Upper lobe of left lung (tissue), 6 donors: ENCODE measurements at places on chromosomes 13 and 19.

DNA sequence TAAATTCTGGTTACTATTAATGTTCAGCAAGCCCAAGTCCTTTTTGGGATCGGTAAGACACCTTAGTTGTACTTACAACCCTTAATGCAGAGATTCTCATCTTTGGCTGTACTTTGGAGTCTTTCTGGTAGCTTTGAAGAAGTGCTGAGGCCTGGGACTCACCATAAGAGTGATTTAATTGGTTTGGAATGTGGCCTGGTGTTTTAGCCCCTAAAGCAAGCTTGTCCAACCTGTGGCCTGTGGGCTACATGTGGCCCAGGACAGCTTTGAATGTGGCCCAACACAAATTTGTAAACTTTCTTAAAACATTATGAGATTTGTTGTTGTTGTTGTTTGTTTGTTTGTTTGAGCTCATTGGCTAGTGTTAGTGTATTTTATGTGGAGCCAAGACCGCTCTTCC is 215.3 kb downstream of the ZIC5 start:
- no peak for DNase-seq
- no peaks in the 10 kb centered on the region for H3K36me3 ChIP-seq
- H3K4me3 ChIP-seq = no peak overlapping the region
- no peaks in the 10 kb centered on the region for H3K27me3 ChIP-seq
- no peaks in the 10 kb centered on the region for H3K4me1 ChIP-seq
- no peak overlapping the region for H3K27ac ChIP-seq

DNA sequence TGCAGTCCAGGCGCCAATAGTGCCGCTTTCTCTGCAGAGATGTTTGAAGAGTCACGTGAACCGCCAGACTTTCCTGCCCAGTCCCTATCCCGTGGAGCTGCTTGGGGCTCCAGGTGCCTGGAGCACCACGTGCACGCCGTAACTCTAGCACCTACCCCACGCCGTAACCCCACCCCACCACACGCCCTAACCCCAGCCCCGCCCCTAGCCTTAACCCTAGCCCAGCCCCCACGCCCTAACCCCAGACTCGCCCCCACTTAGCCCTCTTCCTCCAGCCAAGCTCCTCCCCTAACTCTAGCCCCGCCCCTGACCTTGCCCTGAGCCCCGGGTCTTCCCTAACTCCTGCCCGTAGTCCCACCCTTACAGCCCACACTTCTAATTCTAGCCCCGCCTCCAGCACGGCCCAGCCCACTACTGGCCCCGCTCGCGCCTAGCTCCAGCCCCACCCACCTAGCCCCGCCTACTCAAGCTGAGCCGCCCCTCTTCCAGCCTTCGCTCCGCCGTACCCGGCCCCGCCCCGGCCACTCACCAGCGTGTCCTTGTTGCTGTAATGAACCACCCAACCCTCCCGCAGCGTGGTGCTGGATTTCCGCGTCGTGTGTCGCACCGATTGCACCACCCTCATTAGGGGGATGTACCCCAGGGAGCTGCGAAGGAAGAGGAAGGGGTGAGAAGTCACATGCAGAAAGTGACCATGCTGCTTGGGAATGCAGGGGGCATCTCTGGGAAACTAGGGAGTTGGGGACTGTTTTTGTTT is 19.5 kb downstream of the PRKD2 start:
- H3K4me3 ChIP-seq = peak overlapping the region; percentile 18
- H3K27me3 ChIP-seq = no peaks in the 10 kb centered on the region
- H3K4me1 ChIP-seq = peaks cover 6% of the 10 kb centered on the region
- H3K27ac ChIP-seq = peak overlapping the region; percentile 16
- H3K36me3 ChIP-seq = peaks cover 48% of the 10 kb centered on the region

GRCh38 chr19:12723641-12724426 is at the start of gene TNPO2:
TSS of gene TNPO2 (minus strand) at chr19:12723932. CDS start at chr19:12720977, 2,955 bp downstream.
- no peaks in the 10 kb centered on the region for H3K27me3 ChIP-seq
- peak within 1 kb of the TSS; percentile 92 for H3K27ac ChIP-seq
- H3K4me1 ChIP-seq = peaks cover 33% of the 10 kb centered on the region
- DNase-seq = no peak

DNA sequence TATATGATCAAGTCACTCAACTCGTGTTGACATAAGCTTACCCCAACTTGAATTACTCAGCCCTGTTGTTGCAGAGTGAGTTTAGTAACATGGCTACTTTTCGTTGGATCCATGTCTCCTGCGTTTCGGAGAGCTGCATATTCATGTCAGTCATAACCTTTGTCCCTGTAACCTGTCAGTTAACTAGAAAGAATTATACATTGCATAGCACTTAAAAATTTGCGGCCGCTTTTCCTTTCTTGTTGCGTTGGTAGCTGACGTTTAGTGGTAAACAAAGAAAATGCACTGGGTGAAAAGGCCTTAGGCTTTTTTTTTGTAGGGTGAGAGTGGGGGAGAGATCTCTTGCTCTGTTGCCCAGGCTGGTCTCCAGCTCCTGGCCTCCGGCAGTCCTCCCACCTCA is 14.2 kb downstream of the ZNF507 start:
- no peaks in the 10 kb centered on the region for H3K27me3 ChIP-seq
- H3K4me1 ChIP-seq = peaks cover 10% of the 10 kb centered on the region
- DNase-seq = no peak
- H3K4me3 ChIP-seq = no peak overlapping the region

DNA sequence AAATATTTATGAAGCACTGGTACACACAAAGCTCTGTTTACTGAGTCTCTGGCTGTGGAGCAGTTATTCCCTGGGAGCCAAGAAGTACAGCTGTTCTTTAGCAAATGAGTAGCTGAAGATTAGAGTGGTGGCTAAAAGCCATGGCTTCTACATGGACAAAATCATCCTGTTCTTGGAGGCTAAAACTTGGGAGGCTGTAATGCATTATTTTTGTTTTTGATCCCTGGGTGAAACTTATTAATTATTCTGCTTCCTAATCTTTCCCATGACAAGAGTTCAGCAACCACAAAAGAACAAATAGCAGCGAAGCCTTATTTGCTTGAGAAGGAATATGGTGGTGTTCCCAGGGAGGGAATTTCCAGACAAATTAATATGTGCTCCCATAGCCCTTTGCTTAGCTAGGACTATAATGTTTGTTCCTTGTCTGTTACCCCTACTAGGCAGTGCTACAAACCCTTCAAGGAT is 109.5 kb downstream of the DCT start:
- no peak for DNase-seq
- no peak overlapping the region for H3K27ac ChIP-seq
- H3K27me3 ChIP-seq = no peaks in the 10 kb centered on the region

GRCh38 chr19:4172861-4173473 is 9.4 kb downstream of the SIRT6 start:
- DNase-seq = no peak
- no peak overlapping the region for H3K27ac ChIP-seq
- no peaks in the 10 kb centered on the region for H3K27me3 ChIP-seq
- H3K4me3 ChIP-seq = no peak overlapping the region

- H3K27me3 ChIP-seq = no peaks in the 10 kb centered on the region
- H3K36me3 ChIP-seq = no peaks in the 10 kb centered on the region
- no peak overlapping the region for H3K27ac ChIP-seq
- H3K4me1 ChIP-seq = peaks cover 25% of the 10 kb centered on the region
- H3K4me3 ChIP-seq = no peak overlapping the region
Observed at GRCh38 chr19:2336528-2337328, 8.2 kb downstream of the SPPL2B start.

- H3K4me1 ChIP-seq = no peaks in the 10 kb centered on the region
- no peaks in the 10 kb centered on the region for H3K36me3 ChIP-seq
- no peaks in the 10 kb centered on the region for H3K27me3 ChIP-seq
Observed at GRCh38 chr13:43986421-43986981, 106.8 kb downstream of the LACC1 start.

GRCh38 chr19:33405254-33405552 is 31.7 kb downstream of the CEBPG start:
- DNase-seq = no peak
- peaks cover 5% of the 10 kb centered on the region for H3K36me3 ChIP-seq
- H3K4me3 ChIP-seq = no peak overlapping the region
- no peaks in the 10 kb centered on the region for H3K27me3 ChIP-seq
- H3K4me1 ChIP-seq = no peaks in the 10 kb centered on the region
- H3K27ac ChIP-seq = no peak overlapping the region

DNA sequence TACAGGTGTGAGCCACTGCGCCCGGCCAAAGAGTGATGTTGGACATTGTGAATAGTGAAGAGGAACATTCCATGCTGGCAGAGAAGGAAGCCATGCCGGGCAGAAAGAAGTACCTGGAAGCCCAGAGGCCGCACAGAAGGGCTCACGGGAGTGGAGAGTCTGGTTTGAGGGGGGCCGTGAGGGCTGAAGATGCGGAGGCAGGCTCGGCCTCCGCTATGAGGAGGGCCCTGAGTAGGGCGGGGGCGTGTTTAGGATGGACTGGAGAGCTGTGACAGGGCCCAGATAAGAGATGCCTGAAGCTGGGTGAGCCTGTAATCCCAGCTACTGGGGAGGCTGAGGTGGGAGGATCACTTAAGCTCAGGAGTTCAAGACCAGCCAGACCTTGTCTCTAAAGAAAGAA is 1.6 kb downstream of the JOSD2 start:
- DNase-seq = no peak
- H3K27ac ChIP-seq = no peak overlapping the region
- H3K27me3 ChIP-seq = no peaks in the 10 kb centered on the region
- peaks cover 8% of the 10 kb centered on the region for H3K4me1 ChIP-seq

DNA sequence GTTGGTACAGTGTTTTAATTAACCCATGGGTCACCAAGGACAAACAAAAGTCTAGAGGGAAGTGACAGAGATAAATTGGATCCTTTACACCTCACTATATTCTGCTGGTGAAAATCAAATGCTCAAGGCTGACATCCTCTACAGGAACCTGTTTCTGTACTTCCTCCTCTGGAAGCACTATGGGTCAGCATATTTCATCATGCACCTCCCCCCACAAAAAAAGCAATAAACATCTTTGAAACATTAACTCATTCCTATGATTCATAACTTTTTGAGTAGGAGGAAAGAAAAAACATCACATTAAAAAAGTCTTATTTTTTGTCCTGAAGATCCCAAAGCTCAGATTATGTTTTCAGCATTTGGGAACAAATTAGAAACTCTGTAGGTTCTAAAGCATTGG is 588.3 kb upstream of the SGCG start:
- H3K36me3 ChIP-seq = no peaks in the 10 kb centered on the region
- H3K27me3 ChIP-seq = no peaks in the 10 kb centered on the region
- no peak overlapping the region for H3K4me3 ChIP-seq
- no peaks in the 10 kb centered on the region for H3K4me1 ChIP-seq
- DNase-seq = no peak

GRCh38 chr19:35788205-35788960 is 13.0 kb downstream of the ARHGAP33 start:
- no peaks in the 10 kb centered on the region for H3K4me1 ChIP-seq
- no peak overlapping the region for H3K27ac ChIP-seq
- H3K36me3 ChIP-seq = no peaks in the 10 kb centered on the region
- DNase-seq = no peak
- no peak overlapping the region for H3K4me3 ChIP-seq

DNA sequence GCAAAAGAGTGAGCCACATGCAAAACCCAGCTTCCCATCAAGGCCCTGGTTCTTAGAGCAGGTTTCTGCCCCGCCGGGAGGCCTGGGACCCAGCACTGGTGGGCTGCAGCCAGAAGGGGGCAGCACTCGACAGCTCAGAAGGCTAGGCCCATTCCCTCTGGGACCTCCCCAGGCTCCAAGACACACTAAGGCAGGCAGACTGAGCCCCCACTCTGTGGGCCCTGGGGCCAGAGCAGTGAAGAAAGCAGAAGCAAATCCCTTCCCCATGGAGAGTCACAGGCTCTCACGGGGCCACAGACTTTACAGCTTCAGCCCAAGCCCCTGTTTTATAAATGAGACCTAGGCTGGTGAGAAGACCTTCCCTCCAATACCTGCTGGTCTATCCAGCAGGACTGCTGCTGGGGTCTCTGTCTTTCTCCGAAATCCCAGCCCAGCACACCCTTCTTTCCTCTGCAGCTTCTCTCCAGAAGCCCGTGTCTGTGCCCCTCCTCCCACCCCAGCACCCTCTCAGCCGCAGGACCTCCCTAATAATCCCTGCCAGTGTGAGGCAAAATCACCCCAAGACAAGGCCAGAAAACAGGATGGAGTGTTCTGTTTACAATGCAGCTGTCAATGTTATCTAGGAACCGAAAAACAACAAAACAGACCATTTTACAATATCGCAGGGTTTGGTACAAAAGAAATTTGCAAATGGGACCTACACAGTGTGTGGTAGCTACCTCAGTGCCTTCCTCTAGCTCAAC is 109.3 kb downstream of the ABCC4 start:
- H3K4me1 ChIP-seq = peaks cover 6% of the 10 kb centered on the region
- peaks cover 7% of the 10 kb centered on the region for H3K36me3 ChIP-seq
- no peak overlapping the region for H3K27ac ChIP-seq
- H3K27me3 ChIP-seq = no peaks in the 10 kb centered on the region
- DNase-seq = peak; percentile 85

- H3K4me1 ChIP-seq = no peaks in the 10 kb centered on the region
- no peak for DNase-seq
- no peak overlapping the region for H3K27ac ChIP-seq
- H3K36me3 ChIP-seq = no peaks in the 10 kb centered on the region
- H3K27me3 ChIP-seq = no peaks in the 10 kb centered on the region
- H3K4me3 ChIP-seq = no peak overlapping the region
Observed at GRCh38 chr13:78977311-78977710, 318.4 kb upstream of the OBI1 start.

GRCh38 chr13:66826398-66826797 is 403.7 kb downstream of the PCDH9 start:
- H3K4me3 ChIP-seq = no peak overlapping the region
- no peak overlapping the region for H3K27ac ChIP-seq
- no peaks in the 10 kb centered on the region for H3K4me1 ChIP-seq
- DNase-seq = no peak
- H3K36me3 ChIP-seq = no peaks in the 10 kb centered on the region

GRCh38 chr13:27919934-27920676 is at the start of gene PDX1:
TSS of gene PDX1 (plus strand) at chr13:27920000. CDS start at chr13:27920139, 139 bp downstream.
- H3K27me3 ChIP-seq = peaks cover 89% of the 10 kb centered on the region
- no peak within 1 kb of the TSS for H3K27ac ChIP-seq
- H3K36me3 ChIP-seq = no peaks in the 10 kb centered on the region
- peak; percentile 90 for DNase-seq
- H3K4me1 ChIP-seq = peaks cover 49% of the 10 kb centered on the region

DNA sequence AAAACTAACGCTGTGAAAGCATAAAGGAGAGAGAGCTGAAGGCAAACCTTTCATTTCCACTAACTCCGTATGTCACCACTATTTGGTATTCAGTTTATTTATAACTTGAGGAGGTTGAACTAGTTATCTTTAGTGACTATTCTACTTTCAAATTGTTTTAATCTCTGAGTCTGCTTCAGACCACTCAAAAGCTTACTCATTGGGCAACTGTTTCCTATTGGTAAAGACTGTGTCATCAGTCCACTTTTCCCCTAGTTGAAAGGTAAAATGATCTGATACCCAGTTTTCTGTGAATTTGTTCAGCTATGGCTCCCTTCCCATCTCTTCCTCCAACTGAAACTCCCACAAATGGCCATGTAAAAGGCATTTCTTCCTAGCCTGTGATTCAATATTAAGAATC is 39.1 kb downstream of the TEX26 start:
- no peaks in the 10 kb centered on the region for H3K36me3 ChIP-seq
- H3K4me1 ChIP-seq = peaks cover 4% of the 10 kb centered on the region
- no peak overlapping the region for H3K27ac ChIP-seq
- DNase-seq = no peak
- H3K27me3 ChIP-seq = no peaks in the 10 kb centered on the region
